ENCODE measurements at places on chromosomes 3 and 15.

GRCh38 chr3:28504976-28505375 is 156.4 kb upstream of the AZI2 start:
- DNase-seq: no peak

GRCh38 chr3:171377859-171378258 is 82.3 kb downstream of the TNIK start:
- no peak for DNase-seq

DNA sequence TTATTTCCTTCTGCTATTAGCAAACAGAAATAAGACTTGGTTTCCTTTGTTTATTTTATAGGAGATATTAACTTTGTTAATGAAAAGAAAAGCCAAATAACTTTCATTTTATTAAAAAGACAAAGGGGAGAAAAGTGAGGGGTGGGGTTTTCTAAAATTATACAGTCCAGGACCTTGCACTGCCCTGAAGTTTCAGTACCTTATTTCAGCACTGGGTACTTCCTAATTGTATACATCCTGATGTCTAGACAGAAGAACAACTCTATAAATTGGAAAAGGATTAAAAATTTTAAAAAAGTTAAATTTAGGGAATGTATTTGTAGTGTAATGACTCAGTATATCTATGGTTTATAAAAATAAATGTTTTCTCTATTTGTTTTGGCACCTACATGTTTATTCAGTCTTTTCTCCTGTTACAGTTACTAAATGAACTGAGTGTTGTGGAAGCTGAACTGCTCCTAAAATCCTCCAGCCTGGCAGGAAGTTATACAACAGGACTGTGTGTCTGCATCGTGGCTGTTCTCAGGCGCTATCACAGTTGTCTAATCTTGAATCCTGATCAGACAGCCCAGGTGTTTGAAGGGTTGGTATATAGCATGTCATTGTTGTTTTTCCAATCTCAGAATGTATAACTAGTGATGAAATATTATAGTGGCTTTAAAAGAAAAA is 27.6 kb upstream of the P2RY13 start:
- DNase-seq: no peak

DNA sequence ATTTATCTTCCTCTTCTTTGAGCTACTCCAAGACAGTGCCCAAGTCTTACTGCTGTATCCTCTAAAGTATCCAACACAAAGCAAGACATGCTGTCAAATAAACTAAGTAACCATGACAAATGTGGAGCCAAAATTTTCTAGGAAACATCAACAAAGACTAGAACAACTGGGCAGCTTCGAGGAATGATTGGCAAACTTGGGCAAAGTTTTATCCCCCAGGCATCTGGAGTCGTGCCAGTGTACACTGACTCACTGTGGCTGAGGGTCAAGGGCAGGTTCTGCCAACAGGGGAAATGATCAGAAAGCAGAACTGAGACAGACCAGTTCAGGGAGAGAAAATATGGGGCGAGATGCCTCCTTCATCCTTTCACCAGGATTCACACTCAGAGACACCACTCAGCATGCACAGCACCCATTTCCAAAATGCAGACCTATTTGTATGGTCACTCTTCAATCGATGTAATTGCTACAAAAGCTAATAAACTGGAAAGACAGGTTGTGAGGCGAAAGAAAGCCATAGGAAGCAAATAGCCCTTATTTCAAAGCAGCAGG is 65.8 kb downstream of the MB21D2 start:
- DNase-seq: no peak

- DNase-seq: no peak
Observed at GRCh38 chr3:102791641-102792589, 357.1 kb downstream of the ZPLD1 start.

DNA sequence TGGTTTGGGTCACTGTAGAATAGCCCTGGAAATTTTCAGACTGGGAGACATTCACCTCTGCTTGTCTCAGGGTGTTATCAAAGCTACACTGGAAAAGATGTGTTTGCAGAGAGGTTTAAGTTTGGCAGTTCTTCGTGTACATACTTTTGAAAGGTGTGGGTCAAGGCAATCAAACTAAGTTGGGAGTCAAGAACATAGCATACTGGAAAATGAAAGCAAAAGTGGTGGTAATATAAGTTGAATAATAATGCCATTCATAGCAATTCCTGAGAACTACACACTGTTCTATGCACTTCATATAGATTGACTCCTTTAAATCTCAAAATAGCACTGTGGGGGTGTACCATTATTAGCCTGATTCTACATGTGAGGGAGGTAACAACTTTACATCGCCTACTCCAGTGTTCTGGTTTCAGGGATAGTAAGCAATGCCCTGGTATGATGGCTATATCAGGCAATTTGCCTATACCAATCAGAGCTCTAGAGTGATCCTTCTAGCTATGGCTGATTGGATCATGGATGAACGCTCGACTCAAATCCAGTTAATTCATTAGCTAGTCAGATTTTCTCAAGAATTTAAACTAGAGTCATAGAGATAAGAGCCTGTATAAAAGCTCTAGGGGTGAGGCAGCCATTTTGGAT is 44.6 kb upstream of the RASGRP1 start:
- DNase-seq: peak; percentile 22

GRCh38 chr3:64438812-64439211 is 213.5 kb upstream of the PRICKLE2 start:
- no peak for DNase-seq

DNA sequence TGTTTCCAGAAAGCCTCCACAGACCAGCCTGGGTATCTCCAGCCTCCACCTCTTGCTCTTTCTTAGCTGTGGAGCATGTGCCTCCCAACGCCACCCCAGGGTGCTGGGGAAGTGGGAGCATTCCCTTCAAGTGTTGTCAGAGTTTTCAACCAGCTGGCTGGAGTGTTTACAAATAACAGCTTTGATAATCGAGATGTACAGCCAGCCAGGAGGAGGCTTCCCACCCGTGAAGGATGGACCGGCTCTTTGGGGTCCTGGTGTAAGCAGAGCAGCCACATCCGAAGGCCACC is 8.5 kb upstream of the OXTR start:
- no peak for DNase-seq

GRCh38 chr3:4292301-4292700 is 10.9 kb upstream of the SETMAR start:
- DNase-seq: no peak

- no peak for DNase-seq
Observed at GRCh38 chr3:139129892-139130291, 85.2 kb upstream of the PRR23C start.
